Aorta (tissue), 5 donors: ENCODE measurements at places on chromosomes 11 and 22. TPM values are rescaled to one million over a fixed set of nuclear protein-coding genes. Genes with fewer than 3 reads are reported as not detected.

Gene CHST1
- 15.2 TPM for total RNA-seq

Gene JHY
- total RNA-seq, result 6.1 TPM

Gene UCP3
- 2.6 TPM for total RNA-seq

Gene LRRC32
- total RNA-seq, result 130 TPM

Gene SDHAF2
- 40.0 TPM for total RNA-seq
